ENCODE measurements at places on chromosomes 11 and 22. TPM values are rescaled to one million over a fixed set of nuclear protein-coding genes. Genes with fewer than 3 reads are reported as not detected.

The CHRM1 gene
- total RNA-seq = not detected

DNA sequence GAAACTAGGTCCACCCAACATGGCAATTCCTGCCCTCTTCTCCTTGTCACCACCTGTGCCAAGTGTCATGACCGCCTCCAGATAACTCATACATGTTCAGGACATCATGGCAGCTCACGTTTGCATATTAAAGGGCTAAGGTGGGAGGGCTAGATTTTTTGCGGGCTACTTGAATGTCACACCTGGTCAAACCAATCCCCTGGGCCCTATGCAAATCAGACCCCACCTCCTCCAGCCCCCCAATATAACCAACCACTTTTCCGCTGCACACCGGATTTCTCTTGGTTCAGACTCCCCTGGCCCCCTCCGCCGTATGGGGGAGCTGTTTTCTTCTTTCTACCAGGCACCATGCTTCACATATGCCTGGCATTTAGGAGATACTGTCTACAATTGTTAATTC lies 12.6 kb downstream of the UPB1 start:
- DNase-seq = no peak

DNA sequence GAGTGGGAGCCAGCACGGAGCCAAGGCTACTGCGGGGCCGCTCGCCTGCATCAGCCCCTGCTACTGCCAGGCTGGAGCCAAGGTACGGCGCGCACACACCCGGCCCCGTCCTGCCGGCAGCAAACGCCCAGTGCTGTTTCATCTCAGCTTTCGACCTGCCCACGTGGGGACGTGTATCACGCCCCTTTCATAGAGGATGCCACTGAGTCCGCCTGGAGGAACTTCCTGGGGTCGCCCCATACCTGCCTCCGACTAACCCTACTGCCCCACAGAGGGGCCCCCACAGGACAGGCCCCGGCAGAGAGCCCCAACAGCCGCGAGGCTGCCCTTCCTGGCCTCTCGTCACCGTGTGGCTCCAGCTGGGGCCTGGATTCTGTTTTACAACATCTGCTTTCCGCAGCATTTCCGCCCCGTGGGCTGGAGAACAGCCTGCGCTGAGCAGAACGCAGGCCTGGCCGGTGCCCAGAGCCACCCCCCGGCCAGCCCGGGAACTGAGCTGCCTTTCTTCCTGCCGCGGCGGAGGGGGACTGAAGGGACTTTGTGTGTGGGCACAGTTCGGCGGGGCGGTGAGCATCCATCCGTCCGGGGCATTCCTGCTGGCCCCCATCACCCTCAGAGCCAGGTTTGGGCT lies 22.9 kb upstream of the ARHGAP8 start:
- DNase-seq = no peak

DNA sequence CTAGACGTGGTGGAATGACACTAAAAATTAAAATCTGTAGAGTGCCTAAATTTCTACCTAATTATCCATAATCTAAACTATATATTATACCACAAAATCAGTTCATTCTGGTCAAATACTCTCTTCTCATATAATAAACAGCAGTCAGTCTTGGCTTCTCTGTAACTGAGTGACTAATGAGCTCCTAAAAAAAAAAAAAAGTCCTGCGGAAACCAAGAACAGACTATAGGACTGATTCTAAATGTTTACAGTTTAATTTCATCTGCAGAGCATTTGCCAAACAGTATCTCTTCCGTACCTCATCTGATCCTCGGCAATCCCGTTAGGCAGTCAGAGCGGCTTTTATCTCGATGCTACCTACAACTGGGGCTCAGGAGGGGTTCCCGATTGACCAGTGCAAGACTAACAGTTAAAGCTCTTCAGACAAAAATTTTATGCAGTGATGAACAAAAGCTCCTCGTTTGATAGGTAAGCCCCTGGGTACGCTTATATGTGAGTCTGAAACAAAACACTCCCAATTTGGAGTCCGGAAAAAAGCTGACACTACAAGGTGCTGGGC lies 686 bp downstream of the KIF18A start:
- no peak for DNase-seq

DNA sequence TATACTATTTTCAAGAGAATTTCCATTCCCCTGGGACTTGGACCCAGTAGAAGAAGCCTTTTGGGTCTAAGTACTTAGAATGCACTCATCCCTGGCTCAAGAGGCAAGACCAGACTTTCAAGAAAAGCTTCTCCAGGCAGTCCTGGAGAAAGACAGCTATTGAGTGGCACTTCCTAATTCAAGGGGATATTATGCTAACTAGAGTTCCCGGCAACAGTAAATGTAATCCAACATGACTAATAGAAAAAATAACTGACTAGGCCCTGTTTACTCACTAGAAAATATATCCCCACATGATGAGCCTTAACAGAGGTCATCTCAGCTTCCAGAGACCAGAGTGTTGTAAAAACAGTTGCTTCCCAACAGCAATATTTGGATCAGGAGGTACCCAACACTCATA lies 47.2 kb upstream of the AKIP1 start:
- no peak for DNase-seq

The RASD2 gene
- 1.6 TPM for total RNA-seq

The SNX15 gene
- total RNA-seq = 27.6 TPM

DNA sequence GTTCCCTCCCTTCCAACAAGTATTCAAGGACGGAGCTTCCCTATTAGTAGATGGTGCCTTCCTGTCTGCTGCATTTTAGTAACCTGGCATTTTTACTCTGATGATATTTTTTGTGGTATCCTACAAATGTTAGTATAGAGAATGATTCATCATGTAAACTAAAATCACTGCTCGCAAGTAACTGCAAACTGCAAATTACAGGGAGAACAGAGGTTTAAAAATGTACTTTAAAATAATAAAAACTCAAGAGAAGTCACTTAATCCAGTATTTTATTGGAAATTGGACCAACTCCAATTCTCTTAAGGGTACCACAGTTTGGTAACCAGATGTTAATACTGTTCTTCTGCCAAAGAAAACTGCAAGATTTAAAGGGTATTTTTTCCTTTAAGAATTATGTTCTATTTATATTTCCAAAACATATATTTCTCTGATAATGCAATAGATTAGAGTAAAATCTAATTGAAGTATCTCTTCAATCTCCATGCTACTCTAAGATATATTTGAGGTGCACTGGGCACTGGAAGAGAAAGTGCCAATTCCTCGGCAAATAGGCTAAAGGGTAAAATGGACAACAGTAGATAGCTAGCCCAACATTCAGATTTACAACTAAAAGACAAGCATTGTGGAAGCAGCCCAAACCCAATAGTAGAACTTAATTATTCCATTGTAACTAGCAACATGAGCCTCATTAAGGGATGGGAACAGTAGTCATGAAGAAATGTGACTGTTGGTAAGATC lies 298.0 kb downstream of the TTC28 start:
- DNase-seq = no peak

The TCN1 gene
- not detected for total RNA-seq

DNA sequence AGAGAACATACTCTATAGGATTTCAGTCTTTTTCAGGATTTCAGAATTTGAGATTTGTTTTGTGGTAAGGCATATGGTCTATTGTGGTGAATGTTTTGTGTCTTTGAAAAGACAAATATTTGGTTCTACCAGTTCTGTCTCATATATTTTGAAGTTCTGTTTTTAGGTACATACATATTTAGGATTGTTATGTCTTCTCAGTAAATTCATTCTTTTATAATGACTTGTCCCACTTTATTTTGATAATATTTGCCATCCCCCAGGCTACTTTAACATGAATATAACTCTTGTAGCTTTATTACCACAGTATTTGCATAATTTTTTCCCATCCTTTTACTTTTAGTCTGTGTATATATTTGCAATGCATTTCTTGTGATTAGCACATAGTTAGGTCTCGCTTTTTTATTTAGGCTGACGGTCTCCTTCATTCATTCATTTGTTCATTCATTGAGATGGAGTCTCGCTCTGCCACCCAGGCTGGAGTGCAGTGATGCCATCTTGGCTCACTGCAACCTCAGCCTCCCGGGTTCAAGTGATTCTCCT lies 32.1 kb downstream of the MTMR3 start:
- DNase-seq = no peak

DNA sequence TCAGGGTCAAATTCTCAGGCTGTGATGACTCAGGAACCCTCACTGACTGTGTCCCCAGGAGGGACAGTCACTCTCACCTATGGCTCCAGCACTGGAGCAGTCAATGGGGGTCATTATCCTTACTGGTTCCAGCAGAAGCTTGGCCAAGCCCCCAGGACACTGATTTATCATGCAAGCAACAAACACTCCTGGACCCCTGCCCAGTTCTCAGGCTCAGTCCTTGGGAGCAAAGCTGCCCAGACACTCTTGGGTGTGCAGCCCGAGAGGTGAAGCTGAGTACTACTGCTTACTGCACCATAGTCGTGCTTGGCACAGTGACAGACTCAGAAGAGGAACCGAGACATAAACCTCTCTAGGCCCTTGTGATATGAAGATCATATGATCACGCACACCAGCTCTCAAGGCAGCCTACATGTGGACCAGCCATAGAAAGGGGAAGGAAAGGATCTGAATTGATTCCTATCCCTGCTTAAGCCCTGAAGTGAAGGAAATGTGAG lies 58.2 kb downstream of the ZNF280B start:
- no peak for DNase-seq
